Placental pericyte (primary cell): ENCODE measurements at places on chromosomes 3 and 15. TPM values are rescaled to one million over a fixed set of nuclear protein-coding genes. Genes with fewer than 3 reads are reported as not detected.

C3orf85 gene
- not detected in 2 replicates for total RNA-seq

LRRC15 gene
- 0.22 and 4.2 TPM in 2 replicates for total RNA-seq

TMEM212 gene
- total RNA-seq, result not detected in 2 replicates

DNAH12 gene
- 0.14 and 0.22 TPM in 2 replicates for total RNA-seq

NANOGP8 gene
- total RNA-seq, result not detected in 2 replicates

ZNF774 gene
- total RNA-seq, result 0.44 and 1.3 TPM in 2 replicates
